ENCODE measurements at places on chromosomes 6 and 20. TPM values are rescaled to one million over a fixed set of nuclear protein-coding genes. Genes with fewer than 3 reads are reported as not detected.

DNA sequence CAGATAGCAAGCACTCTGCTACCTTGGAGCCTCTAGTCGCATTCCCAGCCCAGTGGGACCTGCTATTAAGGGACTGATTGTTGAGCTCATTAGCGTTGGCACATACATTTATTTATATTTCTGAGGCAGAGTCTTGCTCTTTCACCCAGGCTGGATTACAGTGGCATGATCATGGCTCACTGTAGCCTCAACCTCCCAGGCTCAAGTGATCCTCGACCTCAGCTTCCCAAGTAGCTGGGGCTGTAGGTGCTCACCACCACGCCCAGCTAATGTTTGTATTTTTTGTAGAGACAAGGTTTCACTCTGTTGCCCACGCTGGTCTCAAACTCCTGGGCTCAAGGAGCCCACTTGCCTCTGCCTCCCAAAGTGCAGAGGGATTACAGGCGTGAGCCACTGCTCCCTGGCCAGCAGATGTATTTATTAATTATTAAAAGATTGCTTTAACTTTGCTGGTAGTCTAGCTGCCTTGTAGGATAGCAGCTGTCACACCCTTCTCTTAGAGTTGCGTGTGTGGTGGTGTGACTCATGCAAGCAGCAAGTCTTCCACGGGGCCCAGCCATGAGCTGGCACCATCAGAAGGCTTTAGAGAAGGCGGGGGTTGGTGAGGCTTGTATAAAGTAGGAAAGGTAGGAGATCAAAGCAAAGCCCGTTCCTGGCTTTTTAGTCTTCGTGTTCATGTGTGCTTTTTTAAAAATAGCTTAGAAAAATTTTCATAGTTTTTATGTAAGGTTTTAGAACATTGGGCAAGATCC, 16.5 kb downstream of the ACTR5 start:
- H3K36me3 ChIP-seq, result peaks cover 100% of the 10 kb centered on the region
- H3K4me3 ChIP-seq, result no peak overlapping the region
- H3K4me1 ChIP-seq, result no peaks in the 10 kb centered on the region
- H3K27ac ChIP-seq, result no peak overlapping the region

- H3K27me3 ChIP-seq, result no peaks in the 10 kb centered on the region
- H3K4me3 ChIP-seq, result no peak overlapping the region
- no peak for DNase-seq
- no peaks in the 10 kb centered on the region for H3K4me1 ChIP-seq
- H3K27ac ChIP-seq, result no peak overlapping the region
Measured at GRCh38 chr20:48892891-48893290, 28.6 kb upstream of the ARFGEF2 start.

GRCh38 chr6:52230685-52231084, 13.6 kb downstream of the IL17F start:
- H3K36me3 ChIP-seq, result no peaks in the 10 kb centered on the region
- no peak for DNase-seq
- H3K4me1 ChIP-seq, result no peaks in the 10 kb centered on the region
- no peak overlapping the region for H3K4me3 ChIP-seq
- H3K27me3 ChIP-seq, result no peaks in the 10 kb centered on the region

GRCh38 chr6:7172649-7173048, 64.9 kb downstream of the RREB1 start:
- no peak overlapping the region for H3K27ac ChIP-seq
- no peaks in the 10 kb centered on the region for H3K27me3 ChIP-seq
- no peaks in the 10 kb centered on the region for H3K36me3 ChIP-seq
- H3K4me1 ChIP-seq, result peaks cover 94% of the 10 kb centered on the region

Gene BMP5
- total RNA-seq, result 1.2 TPM

DNA sequence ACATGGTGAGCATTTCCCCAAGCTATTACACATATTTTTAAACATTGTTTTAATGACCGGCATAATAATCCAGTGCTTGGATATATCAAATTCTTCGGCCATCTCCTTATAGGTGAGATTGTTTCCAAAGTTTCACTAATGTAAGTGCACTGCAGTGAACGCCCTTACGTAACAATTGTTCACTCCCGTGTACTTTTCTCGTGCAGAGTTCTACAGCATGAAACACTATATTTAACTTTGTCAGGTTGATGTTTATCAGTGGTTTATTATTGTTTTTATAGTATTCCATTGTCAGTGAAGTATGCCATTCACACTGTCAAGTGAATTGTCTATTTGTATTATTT, 3.4 kb upstream of the GZF1 start:
- no peak for DNase-seq
- H3K27me3 ChIP-seq, result no peaks in the 10 kb centered on the region
- H3K27ac ChIP-seq, result peak overlapping the region; percentile 100
- H3K4me1 ChIP-seq, result peaks cover 21% of the 10 kb centered on the region
- peaks cover 27% of the 10 kb centered on the region for H3K36me3 ChIP-seq

Gene CLDN20
- 2.9 TPM for total RNA-seq

- H3K4me3 ChIP-seq, result no peak overlapping the region
- no peaks in the 10 kb centered on the region for H3K27me3 ChIP-seq
- H3K27ac ChIP-seq, result no peak overlapping the region
- no peaks in the 10 kb centered on the region for H3K36me3 ChIP-seq
Measured at GRCh38 chr20:64140061-64140931, 24.0 kb upstream of the MYT1 start.

Gene CUTA
- total RNA-seq, result 157 TPM

Gene KIF6
- total RNA-seq, result 0.22 TPM

GRCh38 chr6:122839906-122840305, 50.8 kb downstream of the SMPDL3A start:
- no peak overlapping the region for H3K27ac ChIP-seq
- H3K4me3 ChIP-seq, result no peak overlapping the region
- H3K36me3 ChIP-seq, result no peaks in the 10 kb centered on the region
- no peaks in the 10 kb centered on the region for H3K4me1 ChIP-seq

DNA sequence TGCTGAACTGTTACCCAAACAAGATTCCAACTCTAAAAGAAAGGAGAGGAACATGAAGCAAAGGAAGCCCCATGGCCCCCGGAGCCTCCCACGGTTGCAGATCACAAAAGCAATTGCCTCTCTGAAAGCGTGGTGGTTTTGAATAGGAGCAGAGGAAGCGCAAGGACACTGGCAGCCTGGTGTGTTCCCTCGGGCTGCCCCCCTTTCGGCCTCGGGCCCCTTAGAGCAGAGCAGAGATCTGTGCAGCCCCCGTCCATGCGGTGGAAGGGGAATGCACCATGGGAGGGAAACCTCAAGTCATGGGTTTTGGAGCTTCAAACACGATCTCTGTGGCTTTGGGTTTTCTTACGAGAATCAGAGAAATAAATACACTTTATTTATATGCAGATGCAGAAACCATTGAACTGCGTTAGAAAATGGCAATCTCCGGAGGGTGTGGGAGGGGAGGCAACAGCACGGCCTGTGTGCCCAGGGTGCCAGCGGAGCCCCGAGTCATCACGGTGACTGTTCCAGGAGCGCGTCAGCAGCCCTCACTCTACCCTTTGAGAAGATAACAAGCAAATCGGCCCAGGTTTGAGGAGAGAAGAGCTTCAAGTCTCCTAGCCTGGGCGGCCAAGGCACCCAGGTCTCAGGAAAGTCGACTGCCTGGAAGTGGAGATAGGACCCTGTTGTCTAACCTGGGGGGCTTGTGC, 20.5 kb downstream of the FOXF2 start:
- H3K4me1 ChIP-seq, result no peaks in the 10 kb centered on the region
- no peak overlapping the region for H3K27ac ChIP-seq
- no peak overlapping the region for H3K4me3 ChIP-seq
- DNase-seq, result no peak

GRCh38 chr6:10174056-10174455, 240.8 kb downstream of the TFAP2A start:
- no peaks in the 10 kb centered on the region for H3K27me3 ChIP-seq
- no peaks in the 10 kb centered on the region for H3K4me1 ChIP-seq
- no peak overlapping the region for H3K27ac ChIP-seq
- DNase-seq, result no peak

GRCh38 chr20:19918965-19919329, 98.2 kb upstream of the NAA20 start:
- DNase-seq, result no peak
- no peaks in the 10 kb centered on the region for H3K27me3 ChIP-seq

DNA sequence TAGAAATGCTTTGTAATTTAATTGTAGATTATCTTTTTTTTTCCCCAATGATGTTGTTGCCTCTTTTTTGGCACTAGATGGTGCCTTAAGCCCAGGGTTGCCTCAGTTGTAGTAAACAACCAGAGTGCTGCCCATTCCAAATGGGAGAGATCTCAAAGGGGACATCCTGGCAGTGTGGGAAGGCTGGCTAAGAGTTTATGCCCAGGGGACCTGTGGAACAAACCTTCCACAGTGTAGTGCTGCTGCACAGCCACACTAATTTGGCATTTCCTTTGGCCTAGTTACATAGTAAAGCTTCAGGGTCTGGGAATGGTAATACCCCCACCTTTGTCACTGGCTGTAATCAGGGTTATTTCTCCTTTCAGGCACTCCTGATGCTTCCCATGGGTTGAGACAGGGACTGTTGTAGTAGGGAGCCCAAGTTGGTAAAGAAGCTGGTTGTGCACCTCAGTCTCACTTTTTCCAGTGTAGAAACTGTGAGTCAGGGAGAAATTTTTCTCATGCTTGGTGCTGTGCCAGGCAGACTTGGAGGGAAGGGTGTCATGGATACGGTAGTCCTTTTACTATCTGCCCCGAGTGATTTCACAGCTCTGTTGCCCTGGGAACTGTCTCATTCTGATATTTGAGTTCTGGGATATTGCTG, 177.8 kb upstream of the ECI2 start:
- no peak overlapping the region for H3K4me3 ChIP-seq
- no peak for DNase-seq

Gene CBLN4
- total RNA-seq, result 6.1 TPM

Gene LTA
- not detected for total RNA-seq

DNA sequence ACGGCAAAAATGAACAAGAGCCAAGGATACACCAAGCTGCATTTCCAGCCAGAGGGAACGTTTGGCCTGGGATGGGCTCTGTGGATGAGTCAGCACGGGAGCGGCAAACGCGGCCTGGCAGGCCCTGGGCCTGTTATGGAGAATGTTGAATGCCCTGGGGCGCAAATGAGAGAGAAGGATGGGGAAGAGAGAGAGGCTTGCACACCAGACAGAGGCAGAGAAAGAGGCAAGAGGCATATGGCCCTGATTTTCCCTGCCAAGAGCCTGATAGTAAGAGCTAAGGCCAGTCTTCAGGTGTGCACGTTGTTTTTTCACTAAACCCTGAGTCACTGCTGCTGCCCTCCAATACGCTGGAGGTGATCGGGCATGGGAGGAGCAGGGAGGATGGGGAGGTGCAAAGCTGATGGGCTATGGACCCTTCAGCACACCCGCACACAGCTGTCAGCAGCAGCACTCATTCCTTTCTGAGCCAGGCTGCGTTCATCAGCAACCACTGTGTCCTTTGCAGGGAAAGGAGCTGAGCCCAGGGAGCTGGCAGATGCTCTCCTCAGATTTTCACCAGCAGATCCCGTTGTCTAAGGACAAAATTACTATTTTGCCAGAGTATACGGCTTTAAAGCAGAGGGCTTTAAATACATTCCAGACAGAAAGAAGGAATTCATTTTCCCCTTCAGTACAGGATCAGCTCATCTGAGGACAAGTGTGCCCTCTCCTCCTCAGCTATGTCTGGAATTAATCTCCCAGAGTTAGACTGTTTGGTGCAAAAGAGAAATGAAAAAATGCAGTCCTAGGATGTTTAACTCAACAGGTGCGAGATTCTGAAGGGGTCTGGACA, 61.7 kb upstream of the SLC22A23 start:
- no peak for DNase-seq
- H3K4me1 ChIP-seq, result no peaks in the 10 kb centered on the region
- no peak overlapping the region for H3K4me3 ChIP-seq
- no peak overlapping the region for H3K27ac ChIP-seq
- H3K27me3 ChIP-seq, result no peaks in the 10 kb centered on the region

- H3K4me1 ChIP-seq, result no peaks in the 10 kb centered on the region
- H3K27me3 ChIP-seq, result no peaks in the 10 kb centered on the region
- no peak overlapping the region for H3K4me3 ChIP-seq
Measured at GRCh38 chr6:162408826-162409535, 318.6 kb downstream of the PRKN start.

DNA sequence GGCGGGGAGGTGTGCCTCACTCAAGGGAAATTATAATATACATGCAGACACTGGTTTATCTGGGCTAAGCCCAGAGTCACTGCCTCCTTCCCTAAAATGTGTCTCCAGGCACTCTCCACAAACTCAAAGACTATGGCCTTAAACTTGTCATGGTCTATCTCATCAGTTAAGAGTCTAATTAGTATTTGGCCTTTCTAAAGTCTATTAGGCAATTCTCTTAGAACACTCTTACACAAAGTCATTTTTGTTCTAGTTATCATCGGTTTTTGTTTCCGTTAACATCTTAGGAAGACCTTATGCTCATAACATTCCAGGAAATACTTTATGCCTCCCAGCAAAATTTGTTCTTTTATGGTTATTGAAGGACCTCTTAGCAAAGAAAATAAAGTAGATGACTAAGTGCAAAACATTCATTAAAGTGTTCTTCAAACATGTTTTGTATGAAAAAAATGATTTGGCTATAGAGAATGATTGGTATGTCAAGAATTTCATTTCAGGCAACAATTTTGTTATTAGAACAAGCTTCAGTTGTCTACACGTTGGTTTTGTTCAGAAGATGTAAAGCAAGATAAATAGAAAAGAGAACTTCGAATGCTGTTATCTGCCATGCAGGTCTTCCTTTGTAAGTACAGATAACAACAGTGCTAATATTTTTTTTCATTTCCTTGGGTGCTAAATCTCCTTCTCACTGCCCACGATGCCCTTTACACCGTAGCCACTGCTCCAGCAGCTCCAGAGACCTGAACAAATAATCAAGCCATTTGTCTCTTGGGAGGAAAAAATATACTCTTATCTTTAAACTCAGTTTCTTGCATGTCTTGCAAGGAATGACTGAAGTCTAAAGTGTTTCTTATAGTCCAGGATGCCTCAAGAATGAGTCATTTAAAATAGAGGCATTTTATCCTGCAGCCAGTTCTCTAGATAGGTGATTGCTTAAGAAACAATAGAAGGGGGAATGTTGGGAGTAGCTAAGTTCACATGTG, 170.4 kb downstream of the HTR1B start:
- H3K27me3 ChIP-seq, result no peaks in the 10 kb centered on the region
- H3K4me3 ChIP-seq, result no peak overlapping the region
- DNase-seq, result no peak
- no peaks in the 10 kb centered on the region for H3K36me3 ChIP-seq

Measured in tibial nerve (tissue), 4 donors.